ENCODE measurements at places on chromosomes 12 and 14. TPM values are rescaled to one million over a fixed set of nuclear protein-coding genes. Genes with fewer than 3 reads are reported as not detected.

E2F7 gene
- total RNA-seq: 31.2 TPM

GZMB gene
- total RNA-seq: not detected

DNA sequence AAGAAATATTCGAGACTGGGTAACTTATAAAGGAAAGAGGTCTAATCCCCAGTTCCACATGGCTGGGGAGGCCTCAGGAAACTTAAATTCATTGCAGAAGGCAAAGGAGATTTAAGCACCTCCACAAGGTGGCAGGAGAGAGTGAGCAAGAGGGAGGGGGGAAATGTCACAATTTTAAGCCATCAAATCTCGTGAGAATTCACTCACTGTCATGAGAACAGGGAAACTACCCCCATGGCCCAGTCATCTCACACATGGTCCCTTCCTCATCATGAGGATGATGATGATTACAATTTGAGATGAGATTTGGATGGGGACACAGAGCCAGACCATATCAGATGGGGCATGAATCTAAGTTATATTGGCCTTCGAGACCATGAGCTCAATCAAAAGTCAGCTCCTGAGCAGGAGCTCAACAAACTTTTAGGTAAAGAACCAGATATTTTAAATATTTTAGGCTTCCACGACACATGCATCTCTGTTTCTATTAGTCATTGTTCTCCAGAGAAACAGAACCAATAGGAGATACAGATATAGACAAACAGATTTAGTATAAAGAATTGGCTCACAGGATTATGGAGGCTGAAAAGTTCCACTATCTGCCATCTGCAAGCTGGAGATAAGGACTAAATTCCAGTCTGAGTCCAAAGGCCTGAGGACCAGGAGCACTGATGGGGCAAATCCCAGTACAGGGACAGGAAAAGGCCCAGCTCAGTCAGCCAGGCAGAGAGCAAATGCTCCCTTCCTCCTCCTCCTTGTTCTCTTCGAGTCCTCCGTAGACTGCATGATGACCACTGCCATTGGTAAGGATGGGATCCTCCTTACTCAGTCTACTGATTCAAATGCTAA is 24.9 kb downstream of the DGLUCY start:
- peak; percentile 50 for DNase-seq
- H3K27me3 ChIP-seq: no peaks in the 10 kb centered on the region
- no peaks in the 10 kb centered on the region for H3K36me3 ChIP-seq
- no peaks in the 10 kb centered on the region for H3K4me1 ChIP-seq
- H3K4me3 ChIP-seq: no peak overlapping the region

TOGARAM1 gene
- 15.1 TPM for total RNA-seq

SLC16A7 gene
- 51.3 TPM for total RNA-seq

CCDC196 gene
- not detected for total RNA-seq

DNA sequence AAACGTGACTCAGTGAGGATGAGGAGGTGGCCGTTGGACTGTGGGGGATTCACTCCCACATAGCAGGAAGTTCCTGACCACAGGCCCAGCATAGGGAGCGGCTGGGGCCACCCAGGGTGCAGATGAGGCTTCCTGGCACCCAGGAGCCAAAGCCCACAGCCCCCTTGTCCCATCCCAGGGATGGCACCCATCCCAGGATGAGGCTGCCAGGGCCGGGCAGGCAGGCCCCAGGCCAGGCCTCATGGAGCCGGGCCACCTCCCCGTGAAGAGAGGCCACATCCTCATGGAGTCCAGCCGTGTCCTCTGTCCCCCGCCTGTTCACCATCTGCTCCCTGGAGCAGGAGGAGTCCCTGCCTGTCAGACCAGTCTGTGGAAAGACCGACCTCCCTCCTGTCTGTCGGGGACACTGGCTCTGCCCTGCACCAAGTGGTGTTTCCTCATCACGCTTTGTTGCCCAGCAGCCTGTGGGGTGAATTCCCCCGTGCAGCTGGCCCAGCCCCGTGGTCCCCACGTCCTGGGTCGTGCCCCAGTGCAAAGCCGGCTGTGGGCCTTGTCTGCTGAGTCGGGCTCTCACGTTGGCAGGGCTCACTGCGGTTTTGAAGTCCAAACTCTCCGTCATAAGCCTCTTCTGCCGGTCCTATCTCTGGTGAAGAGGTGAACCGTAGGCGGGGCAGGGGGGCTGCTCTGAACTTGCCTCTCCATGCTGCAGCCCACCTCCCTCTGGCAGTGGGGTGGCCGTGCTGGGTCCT is 24.5 kb downstream of the MMP17 start:
- peaks cover 11% of the 10 kb centered on the region for H3K36me3 ChIP-seq
- no peak for DNase-seq
- H3K27me3 ChIP-seq: peaks cover 41% of the 10 kb centered on the region
- peaks cover 21% of the 10 kb centered on the region for H3K4me1 ChIP-seq
- no peak overlapping the region for H3K27ac ChIP-seq

GRCh38 chr14:58575956-58576355 is 61.8 kb upstream of the DACT1 start:
- H3K36me3 ChIP-seq: no peaks in the 10 kb centered on the region
- peaks cover 8% of the 10 kb centered on the region for H3K4me1 ChIP-seq
- no peak overlapping the region for H3K27ac ChIP-seq
- DNase-seq: no peak
- H3K4me3 ChIP-seq: no peak overlapping the region
- H3K27me3 ChIP-seq: no peaks in the 10 kb centered on the region

DNA sequence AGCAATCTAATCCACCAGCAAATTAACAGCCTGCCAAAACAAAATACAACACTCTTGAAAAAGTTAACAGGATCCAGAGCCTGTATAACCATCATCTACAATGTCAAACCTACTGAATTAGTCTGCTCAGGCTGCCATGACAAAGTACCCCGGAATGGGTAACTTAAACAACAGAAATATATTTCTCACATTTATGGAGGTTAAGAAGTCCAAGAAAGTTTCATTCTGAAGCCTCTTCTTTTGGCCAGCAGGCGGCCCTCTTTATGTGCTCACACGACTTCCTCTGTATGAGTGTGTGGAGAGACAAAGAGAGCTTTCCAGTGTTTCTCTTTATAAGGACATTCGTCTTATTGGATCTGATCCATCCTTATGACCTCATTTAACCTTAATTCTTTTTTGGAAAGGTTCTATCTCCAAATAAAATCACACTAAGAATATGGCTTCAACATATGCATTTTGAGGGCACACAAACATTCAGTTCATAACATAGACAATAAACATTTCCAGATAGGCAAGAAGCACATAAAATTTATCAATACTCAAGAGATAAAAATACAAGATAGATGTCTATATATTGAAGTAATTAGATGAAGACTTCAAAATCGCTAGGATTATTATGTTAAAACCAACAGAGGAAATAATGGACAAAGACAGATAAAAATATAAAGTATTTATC is 5.9 kb upstream of the RERG start:
- H3K4me1 ChIP-seq: no peaks in the 10 kb centered on the region
- H3K27me3 ChIP-seq: peaks cover 33% of the 10 kb centered on the region
- H3K4me3 ChIP-seq: no peak overlapping the region

RHOJ gene
- not detected for total RNA-seq

KRR1 gene
- total RNA-seq: 110 TPM

SLC6A15 gene
- not detected for total RNA-seq

- no peaks in the 10 kb centered on the region for H3K4me1 ChIP-seq
- peaks cover 17% of the 10 kb centered on the region for H3K36me3 ChIP-seq
- H3K4me3 ChIP-seq: no peak overlapping the region
- H3K27ac ChIP-seq: no peak overlapping the region
- no peak for DNase-seq
- peaks cover 67% of the 10 kb centered on the region for H3K27me3 ChIP-seq
These were observed 3.4 kb downstream of the GALNT16 start for GRCh38 chr14:69263364-69263763.

KLRC3 gene
- total RNA-seq: not detected

- H3K4me1 ChIP-seq: no peaks in the 10 kb centered on the region
- H3K27ac ChIP-seq: no peak overlapping the region
- no peaks in the 10 kb centered on the region for H3K36me3 ChIP-seq
- H3K27me3 ChIP-seq: no peaks in the 10 kb centered on the region
- DNase-seq: peak; percentile 30
These were observed 266.4 kb upstream of the USP15 start for GRCh38 chr12:61993734-61994345.

GRCh38 chr14:99773521-99774497 is 19.4 kb upstream of the EML1 start:
- no peak overlapping the region for H3K27ac ChIP-seq
- H3K27me3 ChIP-seq: no peaks in the 10 kb centered on the region
- no peak for DNase-seq
- peaks cover 16% of the 10 kb centered on the region for H3K4me1 ChIP-seq
- H3K36me3 ChIP-seq: no peaks in the 10 kb centered on the region
- no peak overlapping the region for H3K4me3 ChIP-seq

NR2C1 gene
- 43.9 TPM for total RNA-seq

GRCh38 chr14:54450535-54450934 is 9.4 kb upstream of the CNIH1 start:
- no peak overlapping the region for H3K4me3 ChIP-seq
- no peaks in the 10 kb centered on the region for H3K27me3 ChIP-seq
- no peak for DNase-seq
- no peak overlapping the region for H3K27ac ChIP-seq

GRCh38 chr12:38431921-38432320 is 115.3 kb downstream of the ALG10B start:
- no peak overlapping the region for H3K27ac ChIP-seq
- no peaks in the 10 kb centered on the region for H3K4me1 ChIP-seq
- no peaks in the 10 kb centered on the region for H3K27me3 ChIP-seq

AMHR2 gene
- not detected for total RNA-seq

- no peak overlapping the region for H3K4me3 ChIP-seq
- no peak for DNase-seq
- no peaks in the 10 kb centered on the region for H3K36me3 ChIP-seq
- no peak overlapping the region for H3K27ac ChIP-seq
- peaks cover 55% of the 10 kb centered on the region for H3K4me1 ChIP-seq
These were observed 79.7 kb upstream of the REP15 start for GRCh38 chr12:27616356-27617142.

GRCh38 chr12:32603858-32604257 is 75.2 kb upstream of the DNM1L start:
- no peak overlapping the region for H3K4me3 ChIP-seq
- DNase-seq: no peak
- H3K27ac ChIP-seq: no peak overlapping the region
- no peaks in the 10 kb centered on the region for H3K27me3 ChIP-seq

- no peaks in the 10 kb centered on the region for H3K27me3 ChIP-seq
- no peak for DNase-seq
- H3K4me1 ChIP-seq: no peaks in the 10 kb centered on the region
- H3K27ac ChIP-seq: no peak overlapping the region
These were observed 267.1 kb upstream of the RGS6 start for GRCh38 chr14:71665157-71665556.

PLEKHG7 gene
- 2.5 TPM for total RNA-seq

DNA sequence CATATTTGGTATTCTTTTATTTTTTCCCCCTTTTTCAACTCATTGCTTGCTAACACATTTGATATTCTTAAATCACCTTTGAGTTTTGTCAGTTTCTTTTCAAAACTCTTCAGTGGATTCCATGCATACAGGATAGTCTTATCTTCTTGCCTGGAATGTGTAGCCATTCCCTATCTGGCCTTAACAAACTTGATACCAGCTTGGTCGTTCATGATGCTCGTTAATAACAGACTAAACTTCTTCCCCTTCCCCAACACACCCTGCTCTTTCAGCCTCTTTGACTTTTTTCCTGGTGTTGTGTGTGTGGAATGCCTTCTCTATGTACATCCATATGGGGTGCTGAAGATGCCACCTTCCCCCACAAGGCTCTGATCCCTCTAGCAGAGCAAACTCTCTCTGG is 17.7 kb upstream of the CALM1 start:
- H3K27me3 ChIP-seq: no peaks in the 10 kb centered on the region
- no peak overlapping the region for H3K27ac ChIP-seq
- no peaks in the 10 kb centered on the region for H3K4me1 ChIP-seq
- no peak for DNase-seq
- H3K4me3 ChIP-seq: no peak overlapping the region
- no peaks in the 10 kb centered on the region for H3K36me3 ChIP-seq

DNA sequence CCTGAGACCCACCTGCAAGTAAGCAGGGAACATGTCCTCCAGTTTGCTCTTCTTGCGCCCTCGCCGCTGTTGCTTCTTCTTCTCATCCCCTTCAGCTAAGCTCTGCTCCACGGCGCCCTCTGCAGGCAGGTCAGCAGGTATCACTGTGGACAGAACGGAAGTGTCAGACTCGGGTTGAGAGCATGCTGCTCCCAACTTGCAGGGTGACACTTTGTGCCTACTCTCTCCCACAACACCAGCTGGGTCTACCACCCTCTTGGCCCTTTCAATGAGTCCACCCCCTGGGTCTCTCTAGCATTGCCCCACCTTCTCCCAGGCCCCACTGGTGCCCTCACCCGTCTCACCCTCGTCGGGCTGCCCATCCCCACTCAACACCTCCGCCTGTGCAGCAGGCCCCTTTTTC is 16.7 kb downstream of the KMT2D start:
- no peaks in the 10 kb centered on the region for H3K27me3 ChIP-seq
- no peaks in the 10 kb centered on the region for H3K4me1 ChIP-seq
- H3K4me3 ChIP-seq: no peak overlapping the region
- H3K36me3 ChIP-seq: peaks cover 48% of the 10 kb centered on the region
- H3K27ac ChIP-seq: no peak overlapping the region

DNA sequence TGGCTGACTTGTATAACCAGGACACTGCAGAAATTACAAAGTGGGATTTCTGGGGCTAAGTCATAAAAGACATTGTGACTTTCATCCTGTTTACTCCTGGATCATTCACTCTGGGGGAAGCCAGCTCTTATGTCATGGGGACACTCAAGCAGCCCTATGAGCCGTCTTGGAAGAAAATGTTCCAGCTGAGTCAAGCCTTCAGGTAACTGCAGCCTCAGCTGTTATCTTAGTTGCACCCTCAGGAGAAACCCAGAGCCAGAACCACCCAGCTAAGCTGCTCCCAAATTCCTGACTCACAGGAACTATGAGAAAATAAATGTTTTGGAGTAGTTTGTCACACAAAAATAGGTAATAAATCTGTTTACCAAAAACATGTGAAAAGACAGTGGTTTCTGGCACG is 43.1 kb upstream of the GXYLT1 start:
- H3K4me1 ChIP-seq: peaks cover 11% of the 10 kb centered on the region
- no peaks in the 10 kb centered on the region for H3K27me3 ChIP-seq
- no peak for DNase-seq
- peaks cover 5% of the 10 kb centered on the region for H3K36me3 ChIP-seq
- no peak overlapping the region for H3K4me3 ChIP-seq

- peaks cover 8% of the 10 kb centered on the region for H3K4me1 ChIP-seq
- no peaks in the 10 kb centered on the region for H3K27me3 ChIP-seq
- no peak for DNase-seq
- H3K27ac ChIP-seq: no peak overlapping the region
- H3K4me3 ChIP-seq: no peak overlapping the region
These were observed 9.9 kb downstream of the ATG14 start for GRCh38 chr14:55401751-55402150.

DNA sequence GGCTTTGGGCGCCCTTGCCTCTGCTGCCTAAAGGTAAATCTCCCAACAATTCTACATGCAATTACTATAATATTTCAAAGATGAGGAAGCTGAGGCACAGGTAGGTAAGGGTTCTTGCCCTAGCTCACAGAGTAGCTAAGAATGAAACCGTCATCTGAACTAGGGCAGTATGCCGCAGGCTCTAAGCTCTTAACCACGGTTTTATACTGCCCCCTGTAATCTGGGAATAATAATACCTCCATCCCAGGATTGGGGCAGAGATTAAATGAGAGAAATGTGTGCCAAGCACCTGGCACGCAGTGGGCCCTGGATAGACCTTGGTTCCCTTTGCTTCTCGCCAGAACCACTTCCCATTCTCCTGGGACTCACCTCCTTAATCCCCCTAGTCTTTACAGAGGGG is 1.5 kb upstream of the HRK start:
- DNase-seq: no peak
- H3K36me3 ChIP-seq: peaks cover 11% of the 10 kb centered on the region
- H3K27ac ChIP-seq: no peak overlapping the region
- H3K4me1 ChIP-seq: peaks cover 30% of the 10 kb centered on the region

ANKRD9 gene
- total RNA-seq: 23.3 TPM

- no peak for DNase-seq
- H3K27me3 ChIP-seq: peaks cover 6% of the 10 kb centered on the region
- peak overlapping the region; percentile 40 for H3K4me3 ChIP-seq
- H3K4me1 ChIP-seq: no peaks in the 10 kb centered on the region
These were observed 130.6 kb upstream of the MDM1 start for GRCh38 chr12:68462803-68463202.
